ENCODE measurements at places on chromosomes 1 and 21. TPM values are rescaled to one million over a fixed set of nuclear protein-coding genes. Genes with fewer than 3 reads are reported as not detected.

- DNase-seq: no peak
These were observed 168.9 kb downstream of the LMO4 start for GRCh38 chr1:87497380-87498203.

DNA sequence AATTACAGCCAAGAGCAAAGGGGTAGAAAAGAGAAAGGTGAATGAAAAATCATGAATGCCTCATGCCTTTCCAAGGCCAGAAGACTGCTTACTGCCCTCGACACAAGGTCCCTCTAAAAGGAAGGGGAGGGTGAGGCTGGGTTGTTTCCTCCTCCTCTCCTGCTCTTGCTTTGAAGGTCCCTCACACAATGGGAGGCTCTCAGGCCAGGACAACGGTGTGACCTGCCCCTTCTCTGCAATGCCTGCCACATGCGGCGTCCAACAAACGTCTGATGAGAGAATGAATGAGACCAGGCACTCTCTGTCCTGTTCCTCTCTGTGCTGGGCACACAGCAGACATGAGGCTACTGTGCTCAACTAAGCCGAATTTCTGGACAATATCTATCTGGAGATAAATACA, 51.3 kb downstream of the SSBP3 start:
- no peak for DNase-seq

- DNase-seq: no peak
These were observed 2.0 kb downstream of the PYCR2 start for GRCh38 chr1:225921734-225922709.

- DNase-seq: no peak
These were observed 69.0 kb upstream of the MUTYH start for GRCh38 chr1:45409276-45409675.

GRCh38 chr1:89887270-89887669, 66.4 kb downstream of the LRRC8D start:
- no peak for DNase-seq

- DNase-seq: peak; percentile 50
These were observed 46.5 kb downstream of the ELK4 start for GRCh38 chr1:205585169-205585834.

DNA sequence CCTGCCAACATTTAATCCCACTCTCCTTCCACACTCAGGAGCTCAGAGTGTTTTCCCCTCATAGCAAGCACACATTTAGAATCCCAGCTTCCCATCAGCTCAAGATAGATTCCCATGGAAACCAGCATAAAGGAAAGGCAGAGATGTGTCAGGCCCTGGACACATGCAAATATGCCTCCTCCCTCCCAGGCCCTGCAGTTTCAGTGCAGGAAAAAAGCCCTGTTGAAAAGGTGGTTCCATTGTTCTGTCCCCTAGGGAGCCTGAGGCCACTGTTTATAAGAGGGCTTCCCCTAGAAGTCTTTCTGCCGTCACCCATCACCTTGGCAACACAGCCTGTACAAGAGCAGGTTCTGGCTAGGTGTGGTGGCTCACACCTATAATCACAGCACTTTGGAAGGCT, 3.6 kb downstream of the CACNA1S start:
- DNase-seq: no peak

- DNase-seq: peak; percentile 89
These were observed 34.4 kb downstream of the COL18A1 start for GRCh38 chr21:45439161-45439872.

- no peak for DNase-seq
These were observed 72.8 kb upstream of the CD55 start for GRCh38 chr1:207248544-207249198.

DNA sequence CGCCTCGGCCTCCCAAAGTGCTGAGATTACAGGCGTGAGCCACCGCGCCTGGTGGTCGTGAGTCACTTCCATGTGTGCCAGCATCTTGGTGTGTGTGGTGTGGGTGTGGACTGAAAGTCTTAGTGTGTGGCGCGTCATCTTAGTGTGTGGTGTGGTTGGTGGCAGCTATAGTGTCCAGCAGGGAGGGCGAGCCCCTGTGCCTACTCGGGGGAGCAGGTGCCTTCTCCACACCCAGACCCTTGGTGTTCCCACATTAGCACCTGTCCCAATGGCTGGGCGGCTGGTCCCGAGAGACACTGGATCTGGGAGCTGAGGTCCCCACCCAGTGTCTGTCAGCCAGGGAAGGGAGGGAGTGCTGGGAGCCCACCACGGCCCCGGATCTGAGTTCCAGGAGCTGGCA, 2.8 kb downstream of the SCNN1D start:
- DNase-seq: no peak

- DNase-seq: no peak
These were observed 28.2 kb upstream of the FAM131C start for GRCh38 chr1:16101623-16102022.

- no peak for DNase-seq
These were observed 7.4 kb upstream of the LRRN2 start for GRCh38 chr1:204692841-204693356.

- DNase-seq: no peak
These were observed 79.7 kb downstream of the RUNX3 start for GRCh38 chr1:24850328-24850920.

DNA sequence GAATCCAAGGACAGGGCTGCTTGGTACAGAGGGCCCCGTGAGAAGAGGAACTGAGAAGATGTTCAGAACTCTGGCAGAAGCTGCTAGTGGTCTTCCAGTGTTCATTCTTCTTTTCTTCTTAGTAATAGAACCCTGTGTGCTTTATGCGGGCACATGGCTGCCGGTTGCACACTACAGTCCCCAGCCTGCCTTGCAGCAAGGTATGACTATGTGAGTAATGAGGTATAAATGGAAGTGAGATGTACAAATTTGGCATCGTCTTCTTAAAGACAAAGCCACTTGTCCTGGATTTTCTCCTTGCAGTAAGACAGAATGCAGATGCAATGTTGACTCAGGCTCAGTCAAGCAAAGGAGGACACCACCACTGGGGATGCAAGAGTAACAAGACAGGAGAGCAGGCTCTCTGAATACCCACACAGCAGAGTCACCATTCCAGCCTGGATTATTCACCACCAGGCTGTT, 15.0 kb upstream of the ATP1B1 start:
- no peak for DNase-seq

- DNase-seq: no peak
These were observed 19.9 kb upstream of the DISC1 start for GRCh38 chr1:231606712-231607111.

DNA sequence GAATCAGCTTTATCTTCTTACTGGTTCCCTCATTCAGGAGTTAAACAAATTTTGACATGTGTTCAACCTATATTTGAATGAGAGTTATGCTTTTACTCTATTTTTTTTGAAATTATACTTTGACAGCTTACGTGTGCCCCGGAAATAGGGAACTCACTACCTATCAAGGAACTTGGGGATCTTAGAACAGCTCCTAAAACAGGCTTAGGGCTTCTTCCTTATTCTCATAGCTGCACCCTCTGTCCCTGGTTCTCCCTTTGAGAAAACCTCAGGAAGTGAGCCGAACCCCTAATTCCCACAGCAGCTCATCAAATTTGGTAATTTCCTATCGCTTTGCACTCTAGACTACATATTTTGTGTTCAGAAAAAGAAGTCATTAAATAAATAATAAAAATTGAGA, 81.2 kb upstream of the RUNX3 start:
- no peak for DNase-seq

DNA sequence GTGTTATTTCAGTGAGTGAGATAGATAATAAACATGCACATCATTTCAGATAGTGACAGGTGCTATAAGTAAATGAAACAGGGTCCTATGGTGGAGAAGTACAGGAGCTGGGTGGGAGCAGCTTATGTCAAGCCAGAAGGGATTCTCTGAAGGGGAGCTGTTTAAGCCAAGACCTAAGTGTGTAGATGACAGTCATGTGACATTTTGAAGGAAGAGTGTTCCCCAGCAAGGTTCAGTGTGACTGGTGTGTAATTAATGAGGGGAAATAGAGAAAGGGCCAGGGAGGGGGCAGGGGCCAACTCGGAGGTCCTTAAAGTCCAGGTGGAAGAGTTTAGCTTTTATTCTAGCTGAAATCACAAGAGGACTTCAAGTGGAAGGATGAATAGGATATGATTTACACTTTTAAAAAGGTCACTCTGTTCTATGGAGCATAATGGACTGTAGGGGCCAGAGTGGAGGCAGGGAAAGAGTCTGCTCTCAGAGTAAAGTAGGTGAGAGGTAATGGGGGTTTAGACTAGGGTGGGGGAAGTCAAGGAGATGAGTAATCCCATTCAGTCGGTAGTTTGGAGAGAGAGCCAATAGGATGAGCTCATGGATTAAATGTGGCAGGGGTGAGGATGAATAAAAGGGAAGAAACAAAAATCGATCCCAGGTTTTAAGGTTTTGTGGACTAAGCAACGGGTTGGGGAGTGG, 243.1 kb downstream of the CACNA1E start:
- no peak for DNase-seq

DNA sequence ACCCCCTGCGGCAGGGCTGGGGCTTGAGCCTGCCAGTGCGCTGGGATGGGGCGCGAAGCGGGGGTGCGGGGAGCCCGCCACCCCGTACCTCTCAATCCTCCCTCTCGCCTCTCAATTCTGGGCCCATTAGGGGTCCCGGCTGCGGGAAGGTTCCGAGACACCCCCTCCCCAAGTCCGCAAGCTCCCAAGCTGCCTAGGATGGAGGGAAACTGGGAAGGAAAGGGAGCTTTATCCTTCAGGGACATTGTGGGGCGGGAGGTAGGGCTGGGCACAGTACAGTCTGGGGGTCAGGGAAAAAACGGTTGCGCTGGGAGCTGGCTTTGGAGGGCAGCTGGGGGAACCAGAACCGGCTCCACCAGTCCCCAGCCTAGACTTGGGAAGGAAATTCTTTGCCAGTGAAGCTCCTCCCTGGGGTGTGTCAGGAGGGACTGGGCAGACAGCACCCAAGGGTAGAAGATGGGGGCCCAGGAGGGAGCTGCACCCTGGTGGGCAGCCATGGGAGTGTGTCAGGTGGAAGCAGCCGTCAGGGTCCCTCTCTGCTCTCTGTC, 904 bp downstream of the GJB3 start:
- DNase-seq: no peak

GRCh38 chr1:19385221-19385620, 73.1 kb downstream of the SLC66A1 start:
- DNase-seq: no peak

GRCh38 chr1:190762325-190762724, 284.7 kb upstream of the BRINP3 start:
- DNase-seq: no peak

DNA sequence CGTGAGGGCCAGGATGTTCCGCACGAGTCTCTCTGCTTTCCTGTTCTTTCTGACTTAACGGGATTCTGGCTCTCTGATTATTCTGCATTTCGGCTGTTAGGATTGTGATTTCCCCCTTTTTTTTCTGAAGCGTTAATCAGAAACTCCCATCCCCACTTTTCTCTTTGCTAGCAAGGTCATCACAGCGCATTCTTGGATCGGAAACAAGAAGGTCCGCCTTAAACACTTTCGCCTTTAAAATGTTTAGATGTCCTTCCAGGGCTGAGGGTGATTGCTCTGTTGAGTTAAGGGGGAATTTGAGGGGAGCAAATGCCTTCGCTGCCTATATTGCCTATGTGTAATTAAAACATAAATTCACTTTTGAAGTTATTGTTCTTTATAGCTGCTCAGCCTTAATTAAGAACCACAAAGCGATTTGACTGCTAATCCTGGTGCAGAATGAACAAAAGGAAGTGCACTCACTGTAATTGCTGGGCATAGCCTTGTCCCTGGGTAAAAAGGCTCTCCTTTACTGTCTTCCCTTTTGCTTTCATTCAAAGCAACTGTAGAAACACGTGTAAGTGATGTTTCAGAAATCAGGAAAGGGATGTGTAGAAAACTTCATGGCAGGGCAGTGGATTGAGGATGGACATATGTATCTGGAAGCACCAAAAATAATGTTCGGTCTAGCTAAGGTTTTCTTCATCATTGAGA, 1.2 kb downstream of the LAMC1 start:
- peak; percentile 25 for DNase-seq

GRCh38 chr1:23817633-23818032, 7.6 kb downstream of the HMGCL start:
- no peak for DNase-seq

GRCh38 chr1:62849031-62849430, 65.1 kb downstream of the ATG4C start:
- no peak for DNase-seq

- no peak for DNase-seq
These were observed 1420.4 kb upstream of the PRMT6 start for GRCh38 chr1:105636052-105636451.

GRCh38 chr1:80214888-80215540, 1208.5 kb upstream of the ADGRL4 start:
- DNase-seq: no peak

- no peak for DNase-seq
These were observed 215.0 kb downstream of the SLC35F3 start for GRCh38 chr1:234119431-234119830.

The FRRS1 gene
- polyA plus RNA-seq: 0.68 TPM

The ST6GALNAC3 gene
- 4.8 TPM for polyA plus RNA-seq

The SAMD13 gene
- polyA plus RNA-seq: not detected

The ROR1 gene
- polyA plus RNA-seq: 0.46 TPM

The SHISAL2A gene
- 31.0 TPM for polyA plus RNA-seq

The KRTAP11-1 gene
- not detected for polyA plus RNA-seq

The ELAPOR1 gene
- 0.91 TPM for polyA plus RNA-seq

The MATN1 gene
- polyA plus RNA-seq: 12.1 TPM

The SLAMF1 gene
- 20.7 TPM for polyA plus RNA-seq

The FHL3 gene
- polyA plus RNA-seq: 0.94 TPM

The KCNA3 gene
- polyA plus RNA-seq: 18.4 TPM

The FAM72C gene
- polyA plus RNA-seq: 0.27 TPM

The CORT gene
- polyA plus RNA-seq: 0.20 TPM
